Activated CD8-positive, alpha-beta memory T cell treated with anti-CD3 and anti-CD28 coated beads for 48 hours (primary cell): ENCODE measurements at places on chromosomes 6 and 20.

DNA sequence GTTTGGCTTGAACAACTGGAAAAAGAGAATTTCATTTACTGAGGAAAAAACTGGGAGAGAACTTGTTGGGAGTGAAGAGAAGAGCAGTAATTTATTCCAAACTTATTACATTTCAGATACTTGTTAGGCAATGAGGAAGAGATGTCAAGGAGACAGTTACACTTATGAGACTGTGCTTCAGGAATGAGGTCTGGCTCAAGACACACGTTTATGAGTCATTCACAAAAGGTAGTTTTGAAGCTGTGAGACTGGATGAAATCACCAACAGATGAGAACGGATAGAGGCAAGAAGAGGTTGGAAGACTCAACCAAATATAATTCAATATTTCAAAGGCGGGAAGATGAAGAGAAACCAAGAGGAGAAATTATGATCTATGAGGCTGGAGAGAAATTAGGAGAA is 70.6 kb upstream of the DEFB112 start:
- no peak for DNase-seq

- no peak for DNase-seq
These were observed 2.0 kb upstream of the PNPLA1 start for GRCh38 chr6:36267731-36268477.

- no peak for DNase-seq
These were observed 45.9 kb downstream of the ELOVL5 start for GRCh38 chr6:53302678-53303360.

DNA sequence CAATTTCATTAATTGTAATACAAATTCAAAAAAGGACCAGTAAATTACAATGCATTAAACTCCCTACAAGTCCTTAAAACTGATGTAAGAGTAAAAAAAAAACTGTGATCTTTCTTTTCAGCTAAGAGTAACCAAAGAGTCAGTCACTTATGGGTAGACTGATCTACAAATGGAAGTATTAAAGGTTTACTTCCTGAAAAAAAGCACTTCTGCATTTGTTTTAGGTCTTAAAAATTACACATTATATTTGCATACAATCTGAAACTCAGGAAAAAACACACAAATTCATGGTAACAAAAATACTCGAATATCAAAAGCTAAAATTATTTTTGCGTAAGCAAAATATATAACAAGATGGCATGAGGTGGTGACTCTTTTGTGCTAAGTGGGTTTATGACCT is 23.5 kb downstream of the USP49 start:
- no peak for DNase-seq

DNA sequence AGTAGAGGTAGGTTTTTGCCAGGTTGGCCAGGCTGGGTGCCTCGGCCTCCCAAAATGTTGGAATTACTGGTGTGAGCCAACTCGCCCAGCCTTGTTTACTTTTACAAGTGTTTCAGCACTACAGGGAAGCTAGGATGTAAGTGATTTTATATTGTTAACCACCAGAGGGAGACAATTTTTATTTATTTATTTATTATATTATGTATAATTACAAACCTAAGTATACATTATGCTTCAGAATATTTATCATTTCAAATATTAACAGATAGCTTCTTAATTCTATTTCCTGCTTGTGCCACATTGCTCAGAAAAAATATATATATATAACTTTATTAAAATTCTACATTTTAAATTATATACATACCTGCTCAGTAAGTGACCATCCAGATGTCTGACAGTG is 9.8 kb downstream of the MMUT start:
- DNase-seq: no peak

- DNase-seq: no peak
These were observed 231.6 kb downstream of the HTR1B start for GRCh38 chr6:77231438-77232305.

GRCh38 chr20:40016890-40017289 is 672.1 kb downstream of the MAFB start:
- DNase-seq: no peak

DNA sequence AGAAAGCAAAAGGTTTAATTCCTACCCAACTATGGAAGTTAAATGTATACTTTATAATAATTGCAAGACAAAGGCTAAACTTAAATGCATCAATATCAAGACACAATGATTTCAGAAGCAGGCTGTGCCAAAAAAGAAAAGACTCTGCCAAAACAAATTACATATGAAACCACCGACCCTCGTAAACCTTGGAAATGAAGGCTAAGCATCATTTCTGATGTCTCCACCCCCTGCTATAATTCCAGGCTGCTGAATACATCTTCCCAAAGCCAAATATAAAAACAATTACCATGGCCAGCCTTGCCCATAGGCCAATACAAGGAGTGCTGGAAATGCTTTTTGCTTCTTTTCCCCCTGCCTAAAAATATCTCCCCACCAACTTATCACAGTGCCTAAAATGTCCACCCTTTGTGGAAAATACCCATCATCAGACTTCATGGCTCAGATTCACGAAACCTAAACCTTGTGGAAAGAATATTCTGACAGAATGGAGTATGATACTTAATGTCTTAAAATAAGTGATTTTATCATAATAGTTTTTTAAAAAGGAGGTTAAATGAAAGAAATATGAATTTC is 37.4 kb downstream of the RCAN2 start:
- no peak for DNase-seq

DNA sequence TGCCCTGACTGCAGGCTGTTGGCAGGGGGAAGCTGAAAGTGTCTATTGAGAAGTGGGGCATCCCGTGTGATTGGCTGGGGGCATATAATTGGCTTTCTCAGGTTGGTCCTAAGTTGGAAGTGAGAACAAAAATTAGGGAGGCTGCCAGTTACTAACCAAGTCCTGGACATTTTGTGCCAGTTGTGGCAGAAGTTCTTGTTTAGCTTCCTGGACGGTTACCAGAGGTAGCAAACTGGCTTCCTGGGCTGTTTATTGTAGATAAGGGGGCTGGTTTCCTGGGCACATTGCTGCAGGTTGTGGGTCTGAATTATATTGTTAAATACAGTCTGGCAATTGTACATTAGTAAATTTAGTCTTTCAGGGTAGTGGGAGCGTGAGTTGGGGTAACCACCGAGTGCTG is 50.6 kb upstream of the SLC2A12 start:
- no peak for DNase-seq

DNA sequence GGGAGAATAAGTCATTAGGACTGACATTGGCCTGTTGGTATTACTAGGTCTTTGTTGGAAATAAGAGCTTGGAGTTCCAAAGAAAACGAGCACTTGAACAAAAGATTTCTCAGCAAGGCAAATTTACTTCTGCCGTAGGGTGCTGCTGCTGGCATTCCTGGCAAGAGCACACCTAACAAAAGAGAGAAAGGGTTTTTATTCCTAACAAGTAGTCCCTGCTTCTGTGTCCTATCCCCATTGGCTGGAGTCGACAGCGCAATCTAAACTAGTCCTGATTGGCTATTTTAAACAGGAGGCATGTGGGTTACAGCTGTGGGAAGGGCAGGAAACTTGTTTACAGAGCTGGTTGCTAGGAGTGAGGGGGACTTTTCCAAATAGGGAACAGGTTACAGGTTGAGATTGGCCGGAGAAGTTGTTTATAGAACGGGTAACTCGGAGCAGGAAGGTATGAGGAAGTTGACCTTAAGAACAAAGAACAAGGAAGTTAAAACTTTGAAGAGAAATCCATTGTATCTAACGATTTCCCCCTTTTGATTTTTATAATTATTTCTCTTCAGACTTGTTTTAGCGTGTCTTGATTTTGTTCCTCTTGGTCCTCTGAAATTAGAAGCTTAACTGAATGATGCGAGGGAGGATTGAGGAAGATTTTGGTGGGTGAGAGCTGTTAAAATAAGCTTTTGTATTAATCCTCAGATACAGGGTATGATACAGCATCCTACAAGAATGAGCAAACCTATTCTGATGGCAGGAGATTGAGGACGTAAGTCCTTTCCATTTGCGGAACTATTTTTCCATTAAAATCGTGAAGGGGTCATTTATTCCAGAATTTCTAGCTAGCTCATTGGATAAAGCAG is 3.4 kb upstream of the ZNFX1 start:
- DNase-seq: no peak

DNA sequence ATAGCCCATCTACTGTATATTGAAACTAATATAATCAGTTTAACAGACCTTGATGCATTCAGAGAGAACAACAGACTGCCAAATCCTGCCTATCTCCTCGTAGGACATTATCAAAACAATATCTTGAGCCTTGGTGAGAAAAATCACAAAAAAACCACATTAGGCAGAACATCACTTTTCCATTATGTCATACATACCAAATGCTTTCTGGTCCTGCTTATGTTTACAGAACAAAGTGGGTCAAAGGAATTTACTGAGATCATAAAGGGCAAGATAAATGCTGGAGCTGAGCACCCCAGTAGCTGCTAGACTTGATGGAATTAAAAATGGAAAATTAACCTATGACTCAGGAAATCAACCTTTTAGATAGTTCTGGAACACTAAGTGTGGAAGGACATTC is 195.3 kb upstream of the KCNK16 start:
- DNase-seq: no peak

DNA sequence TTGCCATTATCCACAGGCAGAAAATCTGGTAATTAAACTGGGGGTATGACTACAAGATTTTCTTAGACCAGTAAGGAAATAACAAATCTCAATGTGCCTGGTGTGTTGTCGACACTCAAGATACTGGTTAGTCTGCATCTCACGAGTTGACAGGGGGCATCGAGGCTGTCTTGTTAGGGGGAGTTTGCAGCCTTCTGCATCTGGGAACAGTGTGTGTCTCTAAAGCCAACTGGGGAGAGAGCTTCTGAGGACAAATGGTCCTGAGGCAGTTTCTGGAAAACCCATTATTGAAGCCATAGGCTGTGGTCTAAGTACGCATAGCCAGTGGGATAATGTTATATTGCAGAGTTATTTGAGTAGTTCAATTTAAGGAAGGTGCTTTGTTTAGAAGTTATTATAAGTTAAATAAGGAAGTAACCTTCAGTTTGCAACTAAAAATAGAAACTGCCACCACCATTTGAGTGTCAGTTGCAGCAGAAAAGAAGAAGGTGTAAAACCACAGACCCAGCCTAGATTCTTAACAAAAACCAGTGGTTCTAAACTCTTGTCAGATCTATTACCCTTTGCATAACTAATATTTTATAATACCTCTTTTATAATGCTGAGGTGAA is 15.4 kb upstream of the MAPK13 start:
- no peak for DNase-seq

GRCh38 chr20:15862178-15862577 is 711.1 kb downstream of the KIF16B start:
- DNase-seq: no peak

DNA sequence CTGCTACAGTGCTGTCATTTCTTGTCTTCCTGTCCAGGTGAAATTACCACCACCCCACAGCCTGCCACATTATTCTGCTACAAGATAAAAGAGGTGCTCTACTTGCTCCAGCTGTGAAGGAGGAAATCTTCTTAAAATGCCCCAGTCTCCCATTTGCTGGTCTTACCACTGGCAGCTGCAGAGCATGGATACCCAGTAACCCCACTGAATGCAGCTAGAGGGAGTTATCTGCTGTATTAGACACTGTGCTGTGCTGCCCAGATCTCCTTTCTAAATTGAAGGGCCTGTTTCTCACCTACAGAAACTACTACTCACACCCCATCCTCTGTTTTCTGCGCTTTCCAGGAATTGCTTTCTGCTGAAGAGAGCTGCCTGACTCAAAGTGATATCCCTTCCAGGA is 517.8 kb downstream of the PKHD1 start:
- no peak for DNase-seq

DNA sequence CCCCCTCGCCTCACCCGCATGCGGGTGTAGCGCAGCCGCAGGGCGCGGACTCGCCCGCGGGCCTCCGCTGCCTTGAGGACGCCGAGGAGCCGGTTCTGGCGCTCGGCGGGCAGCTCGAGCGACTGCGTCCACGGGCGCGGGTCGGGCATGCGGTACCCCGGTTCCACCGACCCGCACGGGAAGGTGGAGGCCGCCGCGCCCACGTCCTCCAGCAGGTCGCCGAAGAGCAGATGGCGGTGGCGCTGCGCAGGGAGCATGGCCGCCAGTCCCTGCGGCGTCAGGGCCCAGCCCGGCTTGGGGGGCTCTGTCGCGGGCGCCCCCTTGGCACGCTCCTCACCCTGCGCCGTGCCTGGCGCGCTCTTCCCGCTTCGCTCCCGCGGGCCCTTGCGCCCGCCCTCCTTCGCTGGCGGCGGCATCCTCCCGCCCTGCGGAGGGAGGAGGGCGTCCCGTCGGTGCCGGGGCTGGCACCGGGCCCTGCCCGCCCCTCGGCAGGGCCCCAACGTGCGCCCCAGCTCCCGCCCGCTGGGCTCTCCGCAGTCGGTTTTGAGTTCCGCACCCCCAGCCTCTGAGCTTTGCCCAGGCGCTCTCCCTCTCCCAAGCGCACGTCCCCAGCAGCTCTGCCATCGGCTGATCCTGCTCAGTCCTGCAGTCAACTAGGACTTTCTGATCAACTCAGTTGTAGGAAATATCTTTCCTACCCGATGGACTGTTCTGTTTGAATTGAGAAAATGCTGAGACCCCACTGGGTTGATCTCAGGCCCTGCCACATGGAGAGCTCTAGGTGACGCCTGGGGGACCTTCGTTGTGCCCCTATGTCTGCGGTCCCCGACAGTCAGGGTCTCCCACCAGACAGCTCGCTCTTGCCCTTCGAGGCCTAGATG is at the start of gene LKAAEAR1:
Gene LKAAEAR1, minus strand, starts transcription at position 595 of the 881 bp plus-strand sequence. Its CDS starts 179 bp downstream, at position 416.
- DNase-seq: no peak

GRCh38 chr6:160963651-160964050 is 27.9 kb upstream of the MAP3K4 start:
- no peak for DNase-seq

GRCh38 chr6:160927416-160927815 is 64.2 kb upstream of the MAP3K4 start:
- DNase-seq: no peak

DNA sequence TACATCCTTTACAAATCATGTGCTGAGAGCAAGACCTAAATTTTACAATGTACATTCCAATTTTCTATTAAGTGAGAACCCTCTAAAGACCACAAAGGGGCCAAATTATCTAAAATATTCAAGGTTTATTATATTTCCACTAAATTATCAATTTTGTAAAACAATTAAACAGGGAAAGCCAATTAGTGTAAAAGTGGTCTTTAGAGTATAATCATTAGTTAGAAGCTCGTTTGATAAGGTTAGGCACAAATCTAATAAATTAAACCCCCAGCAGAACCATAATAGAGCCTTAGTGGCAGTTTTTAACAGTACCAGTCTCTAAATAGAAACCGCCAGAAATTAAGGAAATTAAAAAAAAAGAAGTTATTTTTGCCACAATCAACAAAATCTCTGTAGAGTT is 249.1 kb upstream of the MANEA start:
- DNase-seq: no peak

DNA sequence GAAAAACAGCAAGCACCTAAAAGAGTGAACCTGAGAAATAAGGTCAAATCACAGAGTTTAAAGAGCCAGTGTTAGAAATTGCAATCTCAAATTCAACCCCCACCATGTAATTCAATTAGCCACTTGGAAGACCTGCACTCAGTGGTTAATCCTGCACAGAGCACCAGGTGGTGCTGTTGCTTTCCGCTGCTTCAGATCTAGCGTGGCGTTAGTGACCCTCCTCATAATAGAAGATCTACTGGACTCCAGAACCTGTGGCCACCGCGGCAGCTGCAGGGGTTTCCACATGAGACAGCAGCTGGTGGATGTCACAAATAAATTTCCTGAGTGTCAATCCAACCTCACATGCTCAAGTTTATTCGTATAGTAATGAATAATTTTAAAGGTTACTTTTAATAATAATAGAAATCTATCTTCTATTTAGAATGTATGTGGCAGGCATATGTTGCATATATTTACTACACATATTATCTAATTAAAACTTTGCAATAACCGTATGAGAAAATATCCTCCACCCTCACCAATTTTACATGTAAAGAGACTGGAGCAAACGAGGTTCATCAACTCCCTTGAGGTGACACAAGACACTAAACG is 84.4 kb downstream of the SYNE1 start:
- DNase-seq: no peak

- no peak for DNase-seq
These were observed 44.5 kb downstream of the TIAM2 start for GRCh38 chr6:155039618-155040017.
